Hypothalamus (tissue), 51 donors: ENCODE measurements at places on chromosomes 7 and 10.

GRCh38 chr7:95342029-95342428 lies 17.7 kb upstream of the PON1 start:
- DNase-seq, result no peak

DNA sequence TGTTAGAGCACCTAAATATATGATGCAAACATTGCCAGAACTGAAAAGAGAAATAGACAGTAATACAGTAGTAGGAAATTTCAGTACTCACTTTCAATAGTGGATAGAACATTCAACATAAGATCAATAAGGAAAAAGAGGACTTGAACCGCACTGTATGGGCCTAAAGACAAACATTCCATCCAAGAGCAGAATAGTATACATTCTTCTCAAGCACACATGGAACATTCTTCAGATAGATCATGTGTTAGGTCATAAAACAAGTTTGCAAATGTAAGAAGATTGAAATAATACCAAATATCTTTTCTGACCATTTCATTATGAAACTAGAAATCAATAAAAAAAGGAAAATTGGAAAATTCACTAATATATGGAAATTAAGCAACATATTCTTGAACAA lies 185.4 kb upstream of the FOXP2 start:
- DNase-seq, result no peak

DNA sequence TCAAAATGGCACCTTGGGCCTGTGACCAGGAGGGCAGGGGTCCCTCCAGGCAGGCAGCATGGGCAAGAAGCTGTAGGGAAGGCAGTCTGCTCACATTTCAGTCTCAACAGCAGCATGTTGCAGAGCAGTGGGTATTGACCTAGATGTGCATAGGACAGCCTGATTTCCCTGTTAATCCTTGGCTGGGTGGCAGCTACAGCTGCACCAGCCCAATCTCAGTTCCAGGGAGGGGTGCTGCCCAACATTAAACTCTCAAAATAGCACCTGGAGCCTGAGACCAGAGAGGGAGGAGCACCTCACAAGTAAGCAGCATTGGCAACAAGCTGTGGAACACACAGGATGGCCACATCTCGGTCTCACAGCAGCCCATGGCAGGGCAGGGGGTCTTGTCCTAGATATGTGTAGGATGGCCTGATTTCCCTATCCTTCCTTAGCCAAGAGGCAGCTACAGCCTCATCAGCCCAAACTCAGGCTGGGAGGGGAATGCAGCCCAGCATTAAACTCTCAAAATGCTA lies 10.3 kb downstream of the TMEM140 start:
- DNase-seq, result no peak

- no peak for DNase-seq
Observed at GRCh38 chr7:100163871-100164270, 4.5 kb downstream of the GAL3ST4 start.

DNA sequence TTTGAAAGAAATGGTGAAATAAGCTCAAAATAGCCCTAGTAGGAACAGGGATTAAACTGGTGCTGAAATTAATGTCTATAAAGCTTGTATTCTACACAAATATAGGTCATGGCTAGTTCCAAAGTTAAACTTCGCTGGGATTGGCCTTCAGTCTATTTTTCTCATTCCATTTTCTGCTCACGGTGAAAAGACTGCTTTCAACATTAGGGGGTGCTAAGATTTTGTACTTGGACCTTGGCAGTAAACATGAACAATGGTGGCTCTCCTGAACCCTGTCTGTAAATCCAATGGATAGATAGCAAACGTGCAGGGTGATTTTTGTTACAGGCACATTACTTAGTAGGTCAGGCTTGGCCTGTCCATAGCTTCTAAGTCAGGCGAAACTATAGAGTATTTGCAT lies 36.0 kb upstream of the RSU1 start:
- no peak for DNase-seq

DNA sequence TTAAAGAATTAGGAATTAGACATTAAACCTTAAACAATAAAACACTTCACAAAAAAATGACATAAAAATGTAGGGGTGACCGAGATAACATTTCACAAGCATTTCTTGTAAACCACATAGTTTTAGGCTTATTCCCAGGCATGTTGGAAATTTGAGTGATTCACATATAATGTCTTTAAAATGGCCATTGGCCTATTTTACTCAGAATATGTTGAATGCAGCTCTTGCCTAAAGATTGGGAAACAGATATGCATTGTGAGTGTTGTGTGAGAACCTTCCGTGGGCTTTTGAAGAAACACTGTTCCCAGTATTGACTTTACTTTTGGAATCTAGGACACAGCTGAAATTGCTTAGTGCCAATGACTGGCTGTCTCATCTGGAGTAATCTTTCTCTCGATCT lies 79.6 kb downstream of the ARL5B start:
- no peak for DNase-seq

GRCh38 chr7:42272793-42273665 lies 36.0 kb upstream of the GLI3 start:
- DNase-seq, result no peak

DNA sequence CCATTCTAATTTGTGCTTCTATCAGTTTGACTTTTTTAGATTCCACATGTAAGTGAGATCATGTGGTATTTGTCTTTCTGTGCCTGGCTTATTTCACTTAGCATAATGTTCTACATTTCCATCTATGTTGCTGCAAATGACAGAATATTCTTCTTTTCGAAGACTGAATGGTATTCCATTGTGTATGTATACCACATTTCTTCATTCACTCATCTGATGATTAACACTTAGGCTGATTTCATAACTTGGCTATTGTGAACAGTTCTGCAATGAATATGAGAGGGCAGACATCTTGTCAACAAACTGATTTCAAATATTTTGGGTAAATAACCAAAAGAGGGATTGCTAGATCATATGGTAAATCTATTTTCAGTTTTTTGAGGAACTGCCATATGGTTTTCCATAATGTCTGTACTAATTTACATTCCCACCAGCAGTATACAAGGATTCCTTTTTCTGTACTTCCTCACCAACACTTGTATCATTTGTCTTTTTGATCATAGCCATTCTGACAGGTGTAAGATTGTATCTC lies 52.9 kb downstream of the ZNF22 start:
- DNase-seq, result no peak

- no peak for DNase-seq
Observed at GRCh38 chr7:24318326-24318725, 34.3 kb downstream of the NPY start.

DNA sequence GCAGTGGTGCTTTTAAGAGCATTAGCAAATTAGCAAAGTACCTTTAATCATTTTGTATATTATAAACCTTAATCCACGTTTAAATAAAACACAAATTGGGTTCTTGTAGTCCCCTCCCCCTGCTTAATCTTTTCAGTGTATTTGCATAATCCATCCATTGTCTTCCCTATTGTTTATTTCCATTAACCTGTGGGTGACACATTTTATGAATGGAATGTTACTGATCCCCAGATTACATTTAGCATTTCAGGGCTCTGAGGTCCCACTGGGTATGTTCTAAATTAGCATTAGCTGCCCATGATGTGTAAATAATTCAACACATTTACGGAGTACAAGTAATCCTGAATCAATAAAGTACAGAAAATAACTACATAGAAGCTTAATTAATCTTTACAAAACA lies 138.4 kb upstream of the FEZF1 start:
- no peak for DNase-seq

DNA sequence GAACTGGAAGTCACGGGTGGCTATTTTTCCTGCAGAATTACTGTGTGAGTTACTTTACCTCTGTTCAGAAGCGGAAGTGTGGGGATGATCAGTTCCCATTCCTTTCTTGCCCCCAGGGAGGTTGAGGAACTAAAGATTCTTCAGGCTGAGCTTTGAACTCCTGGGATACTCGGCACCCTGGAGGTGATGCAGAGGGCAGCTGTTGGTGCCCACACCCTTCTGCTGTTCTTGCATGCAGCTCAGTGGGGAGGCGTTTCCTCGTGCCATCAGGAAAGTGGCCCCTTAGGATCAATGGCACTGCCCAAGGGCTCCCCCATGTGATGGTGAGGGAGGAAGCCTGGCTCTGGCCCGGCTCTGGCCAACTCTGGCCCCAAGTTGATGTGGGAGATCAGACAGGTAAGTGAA lies 44.7 kb upstream of the MXI1 start:
- DNase-seq, result no peak

DNA sequence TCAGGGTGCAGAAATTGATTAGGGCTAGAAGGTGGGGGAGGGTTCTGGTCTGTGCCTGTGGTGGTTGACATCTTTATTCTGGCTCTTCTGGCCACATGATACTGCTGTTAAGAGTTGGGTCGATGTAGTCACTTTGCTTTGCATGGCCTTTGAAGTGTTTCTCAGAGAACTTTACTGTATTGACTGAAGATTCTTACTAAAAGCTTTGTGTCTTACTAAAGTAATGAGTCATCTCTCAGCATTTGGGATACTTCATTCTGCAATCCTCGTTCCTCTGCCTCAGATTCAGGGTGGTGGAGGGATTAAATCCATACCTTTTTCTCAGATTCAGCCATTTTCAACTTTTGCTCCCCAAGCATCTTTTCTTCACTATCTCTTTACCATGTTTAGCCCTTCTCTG lies 38.6 kb downstream of the STEAP4 start:
- DNase-seq, result no peak

GRCh38 chr10:104342941-104343411 lies 4.7 kb upstream of the ITPRIP start:
- DNase-seq, result no peak

DNA sequence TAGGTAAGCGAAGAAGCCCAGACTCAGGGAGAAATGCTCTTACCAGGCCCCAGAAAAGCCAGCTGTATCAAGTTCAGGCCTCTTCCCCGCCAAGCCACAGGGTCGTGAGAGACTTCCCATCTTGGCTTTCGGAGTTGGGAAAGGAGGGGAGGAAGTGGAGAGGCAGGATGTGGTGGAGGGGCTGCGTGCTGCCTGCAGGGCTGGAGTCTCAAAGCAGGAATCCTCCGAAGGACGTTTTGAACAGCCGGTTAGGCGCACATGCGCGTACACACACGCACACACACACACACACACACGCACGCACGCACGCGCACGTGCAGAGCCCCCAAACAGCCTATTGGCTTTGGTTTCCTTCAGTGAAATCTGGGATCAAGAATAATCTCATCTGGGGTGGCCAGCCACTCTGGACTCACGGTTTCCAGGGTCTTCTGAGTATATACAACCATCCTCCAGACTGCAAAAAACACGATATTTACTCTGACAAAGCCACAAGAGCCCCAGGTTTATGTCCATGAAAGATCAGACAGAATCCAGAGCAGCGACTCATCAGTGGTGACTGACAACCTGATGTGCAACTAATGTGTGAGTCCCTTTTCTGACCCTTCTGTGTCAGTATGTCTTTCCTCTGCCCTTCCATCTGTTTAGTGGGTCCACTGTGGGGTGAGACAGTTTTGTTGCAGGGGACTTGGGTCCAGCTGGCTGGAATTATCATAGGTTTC lies 115.0 kb upstream of the ZNF438 start:
- no peak for DNase-seq

DNA sequence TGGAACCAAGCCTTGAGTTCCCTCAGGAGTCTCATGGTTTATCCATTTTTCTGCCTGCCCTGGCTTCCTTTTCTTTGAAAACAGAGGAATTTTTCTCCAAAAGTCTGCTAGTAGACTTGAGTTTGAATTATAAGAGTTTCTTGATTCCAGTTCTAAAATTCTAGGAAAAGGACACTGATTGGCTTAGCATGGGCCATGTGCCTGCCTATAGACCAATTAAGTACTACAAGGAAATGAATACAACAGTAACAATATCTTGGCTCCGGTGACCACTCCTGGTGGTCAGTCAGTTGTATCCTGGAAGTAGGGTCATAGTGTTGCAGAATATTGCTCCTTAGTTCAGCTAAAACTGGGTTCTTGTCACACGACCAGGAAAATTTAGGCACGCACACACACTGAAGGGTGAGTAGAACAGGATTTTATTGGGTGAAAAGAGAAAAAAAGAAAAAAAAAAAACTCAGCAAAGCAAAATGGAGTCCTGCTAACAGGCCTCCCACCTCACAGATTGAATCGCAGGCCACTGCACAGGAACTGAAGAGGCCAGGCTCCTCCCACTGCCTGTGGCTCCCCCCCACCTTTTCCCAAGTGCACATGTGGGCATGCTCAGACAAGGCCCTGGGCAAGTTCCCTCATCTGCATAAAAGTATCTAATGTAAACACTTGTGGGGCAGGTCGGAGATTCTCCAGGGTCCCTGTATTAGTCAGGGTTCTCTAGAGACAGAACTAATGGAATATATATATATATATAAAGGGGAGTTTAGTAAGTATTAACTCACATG lies 155.1 kb downstream of the LYZL1 start:
- no peak for DNase-seq

DNA sequence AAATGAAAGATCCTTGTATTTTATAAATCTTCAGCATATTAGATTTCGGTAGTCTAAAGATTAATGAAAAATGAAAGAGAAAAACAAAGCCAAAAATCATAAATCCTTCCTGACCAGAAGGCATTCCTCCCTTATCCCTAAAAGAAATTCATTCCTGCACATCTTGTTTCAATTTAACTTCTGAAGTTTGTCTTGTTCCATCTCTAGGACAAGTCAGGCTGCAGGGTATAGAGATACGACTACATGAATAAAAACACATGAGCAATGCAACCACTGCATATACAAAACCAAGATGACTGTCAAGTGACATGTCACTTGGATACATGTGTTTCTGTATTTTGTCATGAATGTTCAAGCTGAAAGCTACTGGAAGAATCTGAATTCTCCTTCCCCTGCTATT lies 214.9 kb downstream of the JAZF1 start:
- DNase-seq, result no peak

DNA sequence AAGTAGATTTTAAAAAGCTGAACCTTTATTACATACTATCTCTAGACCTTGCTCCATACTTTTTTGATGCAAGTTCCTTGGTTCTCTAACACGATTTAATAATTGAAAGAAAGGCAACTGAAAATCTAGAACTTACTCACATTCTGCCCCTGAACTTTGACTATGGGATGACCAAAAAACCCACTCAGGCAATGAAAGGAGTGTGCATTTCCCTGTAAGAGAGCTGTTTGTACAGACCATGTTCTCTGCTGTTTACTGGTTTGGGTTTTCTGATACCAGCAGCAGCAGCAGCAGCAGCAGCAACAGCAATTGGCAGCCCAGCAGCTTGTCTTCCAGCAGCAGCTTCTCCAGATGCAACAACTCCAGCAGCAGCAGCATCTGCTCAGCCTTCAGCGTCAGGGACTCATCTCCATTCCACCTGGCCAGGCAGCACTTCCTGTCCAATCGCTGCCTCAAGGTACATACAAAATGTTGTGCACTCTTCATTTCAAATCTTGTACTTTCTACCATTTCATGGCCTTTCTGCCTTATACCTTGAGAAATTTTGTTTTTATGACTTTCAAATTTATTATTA lies 216.7 kb downstream of the FOXP2 start:
- no peak for DNase-seq

GRCh38 chr7:20199015-20199737 lies 18.0 kb downstream of the MACC1 start:
- DNase-seq, result no peak

- no peak for DNase-seq
Observed at GRCh38 chr10:120950051-120950561, 98.9 kb downstream of the WDR11 start.

DNA sequence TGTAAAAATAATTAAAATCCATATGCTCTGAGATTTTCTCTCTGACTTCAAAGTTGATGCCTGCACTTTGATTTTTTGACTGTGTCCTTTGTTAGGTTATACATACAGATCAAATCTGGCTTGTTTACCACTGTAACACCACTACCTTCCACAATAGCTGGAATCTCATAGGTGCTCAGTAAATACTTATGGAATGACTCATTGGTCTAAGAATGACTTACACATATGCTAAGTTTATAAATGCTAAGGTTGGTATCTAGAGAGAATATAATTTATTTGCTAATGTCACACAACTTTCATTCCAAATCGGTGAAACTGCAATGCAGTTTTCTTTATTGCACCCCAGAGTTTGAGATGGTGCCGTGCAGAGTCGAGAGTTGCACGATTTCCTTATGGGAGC lies 578.5 kb downstream of the SH2D4B start:
- no peak for DNase-seq

GRCh38 chr10:101535949-101536348 lies 52.1 kb downstream of the POLL start:
- no peak for DNase-seq
